Common myeloid progenitor, CD34-positive (primary cell): ENCODE measurements at places on chromosomes 2 and 18.

DNA sequence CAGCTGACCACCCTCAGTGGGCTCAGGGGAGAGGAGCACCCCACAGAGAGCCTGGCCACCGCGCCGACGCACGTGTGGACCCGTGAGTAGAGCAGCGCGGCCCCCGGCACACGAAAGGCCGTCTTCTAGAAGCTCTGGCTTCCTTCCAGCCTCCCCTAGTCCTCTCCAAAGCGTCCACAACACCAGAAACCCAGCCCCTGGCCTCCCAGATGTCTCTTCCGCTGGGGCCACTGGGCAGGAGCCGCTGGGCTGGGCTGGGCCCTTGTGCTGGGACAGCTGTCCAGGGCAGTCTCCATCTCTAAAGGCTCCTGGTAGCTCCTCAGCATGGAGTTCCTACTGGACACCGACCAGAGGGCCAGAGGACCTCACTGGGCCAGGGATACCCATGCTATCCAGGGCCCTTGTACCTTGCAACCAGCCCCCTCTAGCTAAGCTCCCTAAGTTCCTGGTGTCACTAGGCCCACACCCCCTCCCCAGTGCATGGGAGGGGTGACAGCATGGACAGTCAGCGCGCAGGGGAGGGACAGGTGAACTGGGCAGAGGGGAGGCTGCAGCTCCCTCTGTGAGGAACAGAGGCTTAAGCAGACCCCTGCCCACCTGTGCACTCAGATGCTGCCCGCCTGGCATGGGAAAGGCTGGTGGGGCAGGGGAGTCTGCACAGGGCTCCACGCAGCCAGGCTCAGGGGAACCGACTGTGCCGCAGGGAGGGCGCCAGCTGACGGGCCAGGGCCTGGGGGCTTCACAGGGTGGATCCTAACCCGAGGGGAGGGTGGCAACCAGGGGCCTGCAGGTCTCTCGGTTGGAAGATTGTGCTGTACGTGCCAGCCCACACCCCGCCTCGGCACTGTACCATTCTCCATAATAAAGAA is 32.9 kb downstream of the MTERF4 start:
- H3K4me1 ChIP-seq, result peaks cover 2% of the 10 kb centered on the region
- H3K27me3 ChIP-seq, result peaks cover 9% of the 10 kb centered on the region
- H3K27ac ChIP-seq, result no peak overlapping the region

- no peaks in the 10 kb centered on the region for H3K36me3 ChIP-seq
- DNase-seq, result no peak
- no peak overlapping the region for H3K27ac ChIP-seq
These were observed 281.0 kb downstream of the DCC start for GRCh38 chr18:52620926-52621439.

DNA sequence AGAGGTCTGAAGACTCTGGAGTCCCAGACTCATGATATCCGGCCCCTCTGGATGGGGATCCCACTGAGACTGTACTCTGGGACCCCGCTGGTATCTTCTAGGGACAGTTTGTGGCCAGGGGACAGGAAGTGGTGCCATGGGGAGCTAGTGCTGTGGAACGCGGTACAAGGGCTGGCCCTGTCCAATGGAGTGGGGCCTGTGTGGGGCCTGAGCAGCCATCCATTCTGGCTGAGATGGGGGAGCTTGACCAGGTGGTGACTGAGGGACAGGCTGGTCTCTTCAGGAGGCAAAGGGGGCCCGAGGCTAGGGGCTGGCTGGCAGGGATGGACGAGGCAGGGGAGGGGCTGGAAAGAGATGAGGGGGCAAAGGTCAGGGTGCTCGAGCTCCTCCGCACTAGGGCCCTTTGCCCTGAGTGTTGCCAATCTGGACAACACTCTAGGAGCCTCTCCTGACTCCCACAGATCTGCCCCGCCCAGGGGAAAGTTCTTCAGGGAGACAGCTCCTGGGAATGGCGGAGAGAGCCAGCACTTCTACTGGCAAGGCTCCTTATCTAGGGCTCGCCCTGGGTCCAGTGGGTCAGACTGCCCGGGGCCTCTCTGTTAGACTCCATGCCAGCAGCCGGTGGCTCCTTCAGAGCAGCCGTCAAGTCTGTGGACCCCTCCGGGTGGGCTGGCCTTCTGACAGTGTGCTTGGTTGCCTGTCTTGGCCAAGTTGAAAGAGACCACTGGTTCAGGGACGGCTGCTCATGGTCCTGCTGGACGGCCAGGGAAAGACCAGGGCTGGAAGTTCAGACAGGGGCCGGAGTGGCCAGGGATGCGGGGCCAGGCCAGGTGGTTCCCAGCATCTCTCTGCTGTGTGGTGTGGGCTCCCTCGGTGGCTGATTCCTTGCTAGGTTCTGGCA is 12.3 kb downstream of the MALL start:
- H3K27me3 ChIP-seq, result no peaks in the 10 kb centered on the region
- H3K27ac ChIP-seq, result no peak overlapping the region
- DNase-seq, result no peak

DNA sequence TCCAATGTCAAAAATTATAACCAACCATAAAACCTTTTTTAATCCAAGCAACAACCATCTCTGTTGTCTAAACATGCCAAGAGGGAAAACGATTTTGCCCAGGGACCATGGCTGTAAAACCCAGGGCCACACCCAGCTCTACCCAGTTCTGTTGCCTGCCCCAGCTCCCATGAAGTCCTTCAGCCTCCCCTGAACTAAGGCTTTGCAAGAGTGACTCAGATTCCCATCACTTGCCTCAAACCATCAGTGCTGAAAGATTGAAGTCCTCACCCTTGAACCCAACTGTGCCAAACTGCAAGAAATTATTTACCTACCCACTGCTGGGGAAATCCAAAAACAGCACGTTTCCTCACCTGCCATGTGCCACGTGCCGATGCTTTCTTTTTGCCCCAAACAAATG is 102.5 kb downstream of the TFCP2L1 start:
- H3K4me3 ChIP-seq, result no peak overlapping the region
- H3K36me3 ChIP-seq, result no peaks in the 10 kb centered on the region
- DNase-seq, result no peak

DNA sequence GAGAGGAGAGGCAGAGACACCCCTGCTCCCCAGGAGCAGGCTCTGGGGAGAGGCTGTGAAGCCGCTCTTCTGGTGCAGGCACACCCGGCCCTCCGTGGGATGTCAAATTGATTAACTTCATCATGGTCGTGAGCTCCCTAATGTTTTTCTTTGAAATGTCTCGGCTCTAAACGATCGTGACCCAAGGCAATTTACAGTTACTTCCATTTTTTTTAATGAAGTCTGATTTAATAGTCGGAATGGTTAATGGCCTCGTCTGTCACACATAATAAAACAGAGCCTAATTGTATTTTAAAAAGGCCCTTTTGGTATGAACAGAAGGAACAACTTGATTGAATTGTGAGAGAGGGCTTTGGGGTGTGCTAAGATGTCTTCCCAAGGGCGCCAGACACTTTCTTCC is 130.2 kb downstream of the SMAD2 start:
- H3K27ac ChIP-seq, result no peak overlapping the region
- peaks cover 5% of the 10 kb centered on the region for H3K27me3 ChIP-seq
- H3K36me3 ChIP-seq, result no peaks in the 10 kb centered on the region
- H3K4me3 ChIP-seq, result no peak overlapping the region

DNA sequence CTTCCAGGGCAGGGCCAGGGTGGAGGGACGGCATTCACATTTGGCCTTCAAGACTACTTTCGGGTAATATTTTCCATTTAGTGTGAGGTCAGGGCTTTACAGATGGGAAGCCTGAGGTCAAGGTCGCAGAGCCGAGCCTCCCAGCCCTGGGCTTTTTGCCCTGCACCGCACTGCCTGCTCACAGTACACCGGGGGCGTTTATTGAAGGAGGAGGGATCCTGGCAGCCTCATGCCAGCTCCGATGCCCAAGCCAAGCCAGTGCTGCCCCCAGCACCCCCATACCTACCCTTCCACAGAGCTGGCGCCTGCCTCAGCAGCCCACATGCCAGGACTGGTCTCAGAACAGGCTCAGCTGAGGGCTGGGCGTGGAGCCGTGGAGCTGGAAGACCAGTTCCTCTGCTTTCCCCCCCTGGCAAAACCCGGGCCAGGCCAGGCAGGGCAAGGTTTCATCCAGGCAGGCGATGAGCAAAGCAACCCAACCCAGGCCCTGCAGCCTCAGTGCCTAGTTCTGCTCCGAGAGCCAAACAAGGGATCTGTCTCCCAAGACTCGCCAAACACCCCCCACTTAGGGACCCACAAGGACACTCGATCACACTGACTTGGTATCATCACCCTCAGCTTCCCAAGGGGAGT is 11.9 kb downstream of the SDC1 start:
- no peaks in the 10 kb centered on the region for H3K4me1 ChIP-seq
- no peaks in the 10 kb centered on the region for H3K27me3 ChIP-seq
- H3K36me3 ChIP-seq, result no peaks in the 10 kb centered on the region
- no peak for DNase-seq
- no peak overlapping the region for H3K27ac ChIP-seq

- no peak for DNase-seq
- no peaks in the 10 kb centered on the region for H3K36me3 ChIP-seq
- H3K27me3 ChIP-seq, result no peaks in the 10 kb centered on the region
- H3K4me1 ChIP-seq, result no peaks in the 10 kb centered on the region
- no peak overlapping the region for H3K27ac ChIP-seq
These were observed 1100.2 kb downstream of the CBLN2 start for GRCh38 chr18:71443706-71444480.

DNA sequence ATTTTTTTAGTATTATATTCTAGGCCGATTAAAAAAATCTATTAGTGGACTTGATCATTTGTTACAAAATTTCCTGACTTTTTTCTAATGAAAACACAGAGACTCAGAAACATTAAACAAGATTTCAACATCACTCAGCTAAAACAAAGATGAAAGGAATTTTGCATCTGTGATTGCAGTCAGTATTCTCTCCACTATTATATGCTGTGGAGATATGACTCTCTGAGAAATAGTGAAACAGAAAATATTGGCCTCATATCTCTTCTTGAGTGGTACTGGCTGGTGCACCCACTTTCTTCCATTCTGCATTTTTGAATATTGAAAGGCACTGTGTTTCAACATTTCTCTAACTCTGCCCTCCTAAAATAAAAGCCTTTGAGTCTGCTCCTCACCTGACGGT is 914.2 kb downstream of the TSN start:
- no peaks in the 10 kb centered on the region for H3K36me3 ChIP-seq
- no peaks in the 10 kb centered on the region for H3K27me3 ChIP-seq
- no peak for DNase-seq
- no peak overlapping the region for H3K4me3 ChIP-seq
- H3K4me1 ChIP-seq, result no peaks in the 10 kb centered on the region

DNA sequence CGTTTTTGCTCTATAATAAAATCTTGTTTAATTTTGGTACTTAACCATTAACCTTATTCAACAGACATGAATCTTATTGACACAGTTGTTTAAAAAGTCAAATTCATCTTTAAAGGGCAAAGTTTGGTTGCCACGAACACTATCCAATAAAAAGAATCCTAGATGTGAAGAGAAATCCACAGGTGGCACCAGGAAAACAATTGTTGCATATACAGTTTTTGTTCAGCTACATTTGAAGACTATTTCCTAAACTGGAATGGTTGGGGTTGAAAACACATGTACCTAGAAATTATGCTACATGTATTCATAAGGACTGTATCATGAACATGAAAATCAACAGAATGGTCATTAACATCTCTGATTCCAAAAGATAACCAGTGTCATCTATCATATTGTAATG is 71.1 kb upstream of the GULP1 start:
- H3K27me3 ChIP-seq, result no peaks in the 10 kb centered on the region
- H3K4me1 ChIP-seq, result no peaks in the 10 kb centered on the region

DNA sequence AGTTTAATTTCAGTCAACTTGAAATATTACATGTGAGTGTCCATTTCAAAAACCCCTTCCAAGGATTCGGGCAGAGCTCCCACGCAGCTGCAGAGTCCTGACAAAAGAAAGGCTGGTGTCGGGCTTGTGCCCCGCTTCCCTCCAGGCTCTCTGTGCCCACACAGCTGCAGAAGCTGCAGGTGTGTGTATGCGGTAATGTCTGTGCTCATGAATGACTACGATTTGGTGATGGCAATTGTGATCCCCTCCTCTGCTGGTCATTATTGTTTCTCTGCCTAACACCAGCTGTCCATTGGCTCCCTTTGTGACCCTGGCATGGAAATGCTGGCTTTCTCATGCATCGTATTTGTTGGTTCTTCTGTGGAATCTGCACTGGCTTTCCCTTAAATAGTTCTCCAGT is 224.8 kb downstream of the NUP35 start:
- H3K36me3 ChIP-seq, result no peaks in the 10 kb centered on the region
- H3K4me3 ChIP-seq, result no peak overlapping the region
- H3K27me3 ChIP-seq, result no peaks in the 10 kb centered on the region
- no peak for DNase-seq

DNA sequence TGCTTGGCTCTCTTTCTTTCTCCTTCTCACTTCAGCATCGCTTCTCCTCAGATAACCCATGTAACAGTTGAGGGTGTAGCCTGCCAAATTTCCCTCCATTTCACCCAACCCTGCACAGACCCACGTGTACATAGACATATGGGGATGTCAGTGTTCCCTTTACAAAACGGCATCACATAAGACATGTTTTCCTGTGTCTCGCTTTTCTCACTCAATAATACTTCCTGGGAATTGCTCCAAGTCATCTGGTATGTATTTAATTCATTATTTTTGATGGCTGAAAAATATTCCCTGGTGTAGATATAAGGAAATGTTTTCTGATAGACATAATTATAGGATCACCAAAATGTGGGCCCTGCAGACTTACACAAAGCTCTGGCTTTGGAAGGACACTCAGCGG is 176.8 kb downstream of the LOXHD1 start:
- no peak overlapping the region for H3K27ac ChIP-seq
- H3K36me3 ChIP-seq, result no peaks in the 10 kb centered on the region

DNA sequence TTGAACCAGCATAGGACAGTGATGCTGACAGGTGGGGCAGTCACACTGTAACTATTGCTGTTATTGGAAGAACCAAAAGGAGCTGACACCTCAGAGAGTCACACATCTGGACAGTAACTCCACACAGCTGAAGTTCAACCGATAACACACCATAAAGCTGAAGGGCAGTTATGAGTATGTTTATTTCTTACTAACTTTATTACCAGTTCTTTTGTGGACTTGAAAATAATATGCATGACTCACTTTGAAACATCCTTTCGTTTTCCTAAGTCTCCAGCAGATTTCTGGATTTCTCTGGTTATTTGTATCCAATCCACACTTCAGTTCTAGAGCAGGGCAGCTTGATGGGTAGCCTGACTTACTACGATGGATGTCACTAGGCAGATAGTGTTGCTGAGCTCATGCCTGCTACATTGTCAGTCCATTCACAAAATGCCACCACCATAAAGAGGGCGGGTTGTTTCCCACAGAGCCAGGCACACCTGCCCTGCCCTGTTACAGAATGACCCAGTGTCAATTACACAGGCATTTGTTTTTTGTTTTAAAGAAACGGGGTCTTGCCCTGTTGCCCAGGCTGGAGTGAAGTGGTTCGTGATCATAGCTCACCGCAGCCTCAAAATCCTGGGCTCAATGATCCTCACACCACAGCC is 8.4 kb upstream of the AGBL5 start:
- H3K4me3 ChIP-seq, result no peak overlapping the region
- H3K27ac ChIP-seq, result no peak overlapping the region
- peaks cover 40% of the 10 kb centered on the region for H3K36me3 ChIP-seq
- no peaks in the 10 kb centered on the region for H3K4me1 ChIP-seq
- H3K27me3 ChIP-seq, result no peaks in the 10 kb centered on the region

DNA sequence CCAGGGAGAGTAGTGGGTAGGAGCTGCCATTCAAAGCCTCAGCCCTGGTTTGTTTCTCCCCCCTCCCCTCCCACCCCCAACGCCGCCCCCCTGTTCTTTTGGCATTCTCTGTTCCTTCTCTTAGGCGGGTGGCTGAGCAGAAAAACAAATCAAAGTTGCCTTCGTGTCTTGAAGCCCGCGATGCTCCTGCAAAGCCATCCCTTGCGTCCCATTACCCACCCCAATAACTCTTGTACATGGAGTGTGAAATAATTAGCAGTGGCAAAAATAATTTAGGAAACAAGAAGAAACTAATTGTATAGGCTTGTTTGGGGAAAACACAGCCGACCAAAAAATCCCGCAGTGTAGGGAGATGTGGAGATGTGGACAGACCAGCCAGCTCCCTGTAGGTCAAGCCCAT is 59.6 kb downstream of the CELF4 start:
- H3K4me3 ChIP-seq, result no peak overlapping the region
- H3K27me3 ChIP-seq, result no peaks in the 10 kb centered on the region
- no peaks in the 10 kb centered on the region for H3K36me3 ChIP-seq
